AML-193 (cell line): ENCODE measurements at places on chromosomes 3 and 15.

- DNase-seq = no peak
Measured at GRCh38 chr15:74752011-74752410, 3.4 kb downstream of the CYP1A2 start.

GRCh38 chr15:33720952-33721351 is 247.3 kb upstream of the CHRM5 start:
- DNase-seq = no peak

DNA sequence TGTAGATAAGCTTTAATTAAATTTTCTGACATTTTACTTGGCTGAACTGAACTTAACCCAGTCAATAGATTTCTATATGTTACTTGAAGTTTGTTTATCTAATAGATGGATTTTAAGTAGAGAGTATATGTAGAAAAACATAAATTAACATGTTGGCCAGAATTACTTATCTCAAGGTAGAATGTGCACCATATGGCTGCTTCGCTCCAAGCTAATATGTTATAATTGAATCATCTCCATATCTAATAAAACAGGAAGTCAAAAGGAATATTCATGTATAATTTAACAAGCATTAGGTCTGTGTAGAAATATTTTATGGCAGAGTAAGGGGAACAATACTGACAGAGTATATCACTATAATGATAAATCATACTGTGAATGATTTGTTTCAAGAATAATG is 650.7 kb upstream of the ALCAM start:
- no peak for DNase-seq

DNA sequence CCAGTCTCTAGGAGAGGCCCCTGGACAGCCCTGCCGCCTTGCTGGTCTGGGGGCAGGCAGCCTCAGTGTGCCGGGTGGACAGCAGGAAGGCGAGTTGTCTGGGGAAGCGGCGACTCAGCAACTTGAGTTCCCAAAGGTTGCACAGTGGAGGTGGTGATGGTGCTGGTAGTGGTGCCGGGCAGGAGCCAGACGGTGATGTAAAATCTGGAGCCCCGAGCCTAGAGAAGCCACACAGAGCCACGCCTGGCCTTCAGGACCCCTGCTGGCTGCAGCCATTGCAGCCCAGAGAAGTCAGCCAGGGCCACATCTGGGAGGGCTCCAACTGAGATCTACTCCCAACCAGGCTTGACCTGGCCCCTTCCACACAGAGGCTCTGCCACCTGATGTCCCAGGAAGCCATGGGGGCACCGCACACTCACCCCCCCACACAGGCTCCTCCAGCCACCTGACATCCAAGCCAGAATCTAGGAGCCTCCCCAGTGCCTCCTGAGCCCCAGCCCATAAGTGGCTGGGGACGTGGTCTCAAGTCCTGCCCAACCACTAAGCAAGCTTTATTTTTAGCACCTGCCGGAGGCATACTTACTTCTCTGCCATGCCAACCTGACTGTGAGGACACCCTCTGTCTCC is 8.8 kb downstream of the C3orf22 start:
- no peak for DNase-seq

DNA sequence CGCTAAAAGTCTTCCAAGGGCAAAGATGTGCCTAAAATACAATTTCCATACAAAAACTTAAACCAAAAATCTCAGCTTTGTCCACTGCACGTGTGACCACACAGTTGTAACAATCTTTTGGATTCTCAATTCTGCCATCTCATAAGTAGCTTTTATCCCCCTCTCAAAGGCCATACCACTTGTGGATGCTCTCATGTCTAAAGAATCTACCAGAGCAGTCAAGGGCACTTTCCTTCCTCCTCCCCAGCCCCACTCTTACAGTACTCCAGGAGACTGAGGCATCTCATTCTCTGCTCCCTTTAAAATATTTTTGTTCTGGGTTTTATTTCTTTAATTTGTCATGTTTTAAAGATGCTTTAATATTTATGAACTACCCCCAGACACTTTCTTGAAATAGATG is 102.3 kb upstream of the PFN2 start:
- DNase-seq = no peak

DNA sequence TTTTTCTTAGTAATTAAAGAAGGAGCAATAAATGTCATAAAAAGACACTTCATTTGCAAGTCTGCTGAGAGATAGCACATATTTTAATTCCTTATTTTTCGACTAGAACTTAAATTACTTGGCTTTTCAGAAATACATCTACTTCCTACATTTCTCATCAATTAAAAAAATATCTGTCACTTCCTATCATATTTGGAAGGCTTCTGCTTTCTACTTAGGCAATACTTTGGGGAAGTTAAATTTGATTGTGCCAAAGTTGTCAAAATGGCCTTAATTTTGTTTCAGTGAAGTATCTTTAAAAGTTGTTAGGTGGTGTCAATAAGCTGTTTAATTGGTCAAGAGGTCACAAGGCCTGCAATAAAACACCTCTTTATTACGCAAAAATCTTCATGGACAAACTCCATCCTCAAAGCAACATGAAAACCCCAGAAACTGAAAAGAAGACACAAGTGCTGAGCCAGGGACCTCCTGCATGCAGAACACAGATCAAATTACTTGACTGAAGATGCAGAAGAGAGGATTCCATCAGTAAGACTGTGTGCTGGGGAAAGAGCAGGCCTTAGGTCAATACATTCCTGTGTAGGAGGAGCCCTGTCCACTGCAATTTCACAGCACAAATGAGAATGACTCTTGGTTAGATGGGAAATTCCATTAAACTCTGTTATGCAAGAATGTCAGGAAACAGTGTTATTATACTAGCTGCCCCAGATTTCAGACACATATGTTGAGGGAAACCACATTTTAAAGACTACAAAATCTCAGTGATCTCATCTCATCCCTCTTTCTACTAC is 48.0 kb upstream of the FSTL1 start:
- no peak for DNase-seq

DNA sequence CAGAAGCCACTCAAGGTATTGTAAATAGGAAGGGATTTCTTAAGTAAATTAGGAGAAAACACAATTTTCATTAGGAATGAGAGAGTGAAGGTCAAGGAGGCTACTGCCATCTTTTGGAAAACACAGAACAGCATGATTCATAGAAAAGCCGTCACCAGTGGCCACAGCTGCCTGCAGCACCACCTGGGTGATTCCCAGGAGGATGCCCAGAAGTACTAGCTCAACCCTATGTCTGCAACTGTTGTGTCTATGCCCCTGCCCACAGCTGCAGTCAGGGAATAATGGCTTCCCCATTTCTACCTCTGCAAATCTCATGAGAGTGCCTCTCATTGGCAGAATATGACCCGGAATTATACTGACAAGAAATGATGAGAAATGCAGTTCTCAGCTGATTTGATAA is 300.0 kb downstream of the IGSF11 start:
- no peak for DNase-seq

- DNase-seq = no peak
Measured at GRCh38 chr15:80041494-80042253, 17.8 kb upstream of the ZFAND6 start.

DNA sequence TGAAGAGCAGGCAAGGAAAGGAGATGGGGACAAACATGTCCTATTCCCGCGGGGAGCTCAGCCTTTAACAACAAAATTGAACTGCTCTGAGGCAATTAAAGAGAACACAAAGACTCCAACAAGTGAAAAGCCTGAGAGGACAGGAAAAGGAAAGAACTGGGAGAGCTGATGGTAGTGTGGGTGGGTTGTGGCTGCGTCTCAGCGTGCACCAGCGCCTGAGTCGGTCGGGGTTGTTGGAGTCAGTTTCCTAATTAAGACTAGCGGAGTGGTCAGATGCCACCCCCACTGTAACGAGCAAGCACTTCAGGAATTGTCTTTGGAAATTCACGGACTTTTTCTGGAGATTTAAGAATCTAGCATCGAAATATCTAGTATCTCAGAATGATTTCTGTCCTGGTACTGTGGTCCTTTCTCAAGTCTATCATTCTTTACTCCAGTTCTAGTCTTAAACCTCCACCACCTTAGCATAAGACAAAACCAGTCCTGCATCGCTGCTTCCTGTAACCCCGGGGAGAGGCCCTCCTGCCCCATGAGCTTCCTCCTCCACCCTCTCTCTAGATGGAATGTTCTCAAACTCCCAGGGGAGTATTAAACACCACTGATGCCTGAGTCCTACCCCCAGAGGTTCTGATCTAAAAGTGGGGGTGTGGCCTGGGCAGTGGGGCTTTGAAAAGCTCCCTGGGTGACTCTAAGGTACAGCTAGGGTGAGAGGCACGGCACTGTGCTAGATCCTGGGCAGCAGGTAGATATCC is 104.0 kb downstream of the CYP19A1 start:
- DNase-seq = no peak

DNA sequence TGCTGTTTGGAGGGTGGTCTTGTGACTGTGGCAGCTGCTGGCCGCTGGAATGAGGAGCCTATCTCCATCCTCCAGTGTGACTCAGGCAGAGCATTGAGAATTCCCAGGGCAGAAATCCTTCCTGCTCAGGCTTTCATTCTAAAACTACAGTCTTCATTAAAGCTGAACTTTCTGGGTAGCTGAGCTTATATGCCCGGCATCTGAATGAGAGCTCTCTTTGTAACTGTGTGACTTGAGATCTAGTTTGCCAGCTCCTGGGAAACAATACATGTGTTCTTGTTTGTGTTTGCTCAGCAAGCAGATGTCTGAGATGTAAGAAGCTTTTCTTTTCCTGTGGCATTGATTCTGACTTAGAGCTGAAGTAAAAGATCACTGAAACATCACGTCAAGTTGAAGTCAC is 22.4 kb downstream of the RLBP1 start:
- no peak for DNase-seq

DNA sequence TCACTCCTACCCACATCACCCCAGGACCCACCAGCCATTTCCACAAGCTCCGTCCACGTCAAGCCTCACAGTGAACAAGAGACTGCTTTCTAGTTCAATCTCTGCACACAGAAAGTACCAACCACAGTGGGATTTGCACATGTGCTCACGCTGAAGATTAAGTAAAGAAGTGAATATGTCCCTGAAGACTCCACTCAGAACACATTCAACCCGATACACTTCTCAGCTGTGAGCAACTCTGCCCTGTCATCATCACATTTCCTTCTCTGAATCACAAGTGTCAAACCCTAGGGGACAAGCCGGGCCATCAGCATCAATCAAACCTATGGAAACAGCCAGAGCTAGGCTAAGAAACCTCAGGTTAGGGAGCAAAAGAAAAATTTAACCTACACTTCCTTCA is 1.9 kb downstream of the STIMATE start:
- DNase-seq = no peak

DNA sequence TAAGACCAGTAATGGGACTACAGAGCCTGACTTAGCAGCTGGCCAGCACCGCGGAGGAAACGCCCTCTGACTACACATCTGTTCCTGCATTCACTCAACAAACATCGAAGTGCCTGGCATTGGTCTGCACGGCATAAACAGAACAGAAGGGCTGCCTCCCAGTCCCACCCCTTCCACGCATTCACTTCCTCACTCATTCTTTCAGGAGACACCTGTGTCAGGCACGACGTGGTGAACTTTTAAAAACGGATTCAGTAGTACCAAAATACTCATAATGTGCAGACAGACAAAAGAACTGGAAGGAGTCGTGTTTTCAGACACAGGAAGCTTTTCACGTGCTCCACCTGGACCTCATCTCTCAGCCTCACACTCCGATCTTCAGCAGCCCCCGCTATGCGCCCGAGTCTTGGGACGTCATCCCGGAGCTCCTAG is 123.3 kb downstream of the XXYLT1 start:
- no peak for DNase-seq

- no peak for DNase-seq
Measured at GRCh38 chr15:101479342-101479845, 10.1 kb downstream of the PCSK6 start.

GRCh38 chr3:47398228-47398627 is 17.4 kb downstream of the PTPN23 start:
- no peak for DNase-seq

GRCh38 chr15:45116482-45117307 is 2.6 kb downstream of the DUOXA2 start:
- DNase-seq = no peak

DNA sequence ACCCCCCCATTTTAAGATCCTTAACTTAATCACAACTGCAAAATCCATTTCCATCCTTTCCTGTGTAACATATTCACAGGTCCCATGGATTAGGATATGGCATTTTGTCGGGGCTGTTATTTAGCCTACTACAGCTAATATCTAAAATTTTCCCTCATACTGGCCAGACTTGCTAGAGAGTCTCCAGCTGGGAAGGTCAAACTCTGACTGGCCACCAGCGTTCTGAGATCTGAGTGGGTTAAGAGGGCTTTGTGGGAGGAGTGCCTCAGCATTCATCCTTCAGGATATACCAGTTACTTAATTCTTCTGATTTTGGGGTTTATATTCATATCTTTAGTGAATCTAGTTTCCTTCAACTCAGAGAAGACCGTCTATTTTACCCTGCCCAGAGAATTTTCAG is 17.7 kb downstream of the TM4SF18 start:
- no peak for DNase-seq

DNA sequence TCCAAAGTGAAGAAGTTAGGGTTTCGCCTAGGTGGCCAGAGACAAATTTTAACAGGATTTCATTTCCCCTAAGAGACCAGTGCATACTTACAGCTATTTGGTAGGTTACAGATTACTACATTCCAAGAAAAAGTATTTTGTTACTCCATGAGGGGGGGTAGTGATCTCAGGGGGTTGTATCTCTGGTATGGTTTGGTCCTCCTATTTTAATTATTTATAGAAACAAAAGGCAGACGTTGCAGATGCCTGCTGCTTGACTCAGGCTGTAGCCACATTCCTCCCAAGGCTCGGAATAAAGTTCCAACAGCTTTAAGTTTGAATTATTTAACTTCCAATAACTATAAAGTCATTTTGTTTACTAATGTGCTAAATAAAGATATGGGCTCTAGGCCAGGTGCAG is 1.3 kb upstream of the TRIM59 start:
- DNase-seq = no peak

- DNase-seq = no peak
Measured at GRCh38 chr3:109643590-109643989, 306.2 kb upstream of the DPPA4 start.

DNA sequence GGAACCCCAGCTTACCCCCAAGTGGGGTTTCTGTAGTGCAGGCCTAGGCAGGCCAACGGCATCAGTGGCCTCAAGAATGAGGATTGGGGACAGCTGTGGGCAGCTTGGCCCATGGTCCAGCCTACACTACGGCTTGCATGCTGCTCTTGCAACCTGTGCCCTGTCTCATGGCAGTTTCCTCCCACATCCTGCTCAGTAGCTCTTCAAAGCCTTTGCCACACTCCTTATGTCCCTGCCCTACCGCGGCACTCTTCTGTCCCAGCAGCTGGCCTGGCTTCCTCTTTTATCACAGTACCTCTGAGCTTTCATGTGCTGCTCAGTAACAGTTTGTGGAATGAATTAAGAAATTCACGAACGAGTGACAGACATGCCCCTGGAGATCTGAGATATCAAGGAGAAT is 431.0 kb downstream of the EPHB1 start:
- no peak for DNase-seq

- no peak for DNase-seq
Measured at GRCh38 chr15:27448986-27449385, 478.0 kb downstream of the GABRG3 start.

- no peak for DNase-seq
Measured at GRCh38 chr15:77874063-77874462, 203.4 kb downstream of the TBC1D2B start.

GRCh38 chr3:13569641-13570390 is 20.9 kb downstream of the FBLN2 start:
- DNase-seq = no peak
